Left ventricle myocardium inferior (tissue), 1 donor: ENCODE measurements at places on chromosomes 4 and X. TPM values are rescaled to one million over a fixed set of nuclear protein-coding genes. Genes with fewer than 3 reads are reported as not detected.
A peak's percentile ranks its signal among the peaks of the same experiment; 100 is the strongest.

GRCh38 chr4:152100379-152101201, 339.8 kb upstream of the GATB start:
- no peaks in the 10 kb centered on the region for H3K27me3 ChIP-seq
- no peaks in the 10 kb centered on the region for H3K36me3 ChIP-seq
- peak overlapping the region; percentile 64 for H3K27ac ChIP-seq
- no peak for DNase-seq
- H3K4me1 ChIP-seq = peaks cover 44% of the 10 kb centered on the region

DNA sequence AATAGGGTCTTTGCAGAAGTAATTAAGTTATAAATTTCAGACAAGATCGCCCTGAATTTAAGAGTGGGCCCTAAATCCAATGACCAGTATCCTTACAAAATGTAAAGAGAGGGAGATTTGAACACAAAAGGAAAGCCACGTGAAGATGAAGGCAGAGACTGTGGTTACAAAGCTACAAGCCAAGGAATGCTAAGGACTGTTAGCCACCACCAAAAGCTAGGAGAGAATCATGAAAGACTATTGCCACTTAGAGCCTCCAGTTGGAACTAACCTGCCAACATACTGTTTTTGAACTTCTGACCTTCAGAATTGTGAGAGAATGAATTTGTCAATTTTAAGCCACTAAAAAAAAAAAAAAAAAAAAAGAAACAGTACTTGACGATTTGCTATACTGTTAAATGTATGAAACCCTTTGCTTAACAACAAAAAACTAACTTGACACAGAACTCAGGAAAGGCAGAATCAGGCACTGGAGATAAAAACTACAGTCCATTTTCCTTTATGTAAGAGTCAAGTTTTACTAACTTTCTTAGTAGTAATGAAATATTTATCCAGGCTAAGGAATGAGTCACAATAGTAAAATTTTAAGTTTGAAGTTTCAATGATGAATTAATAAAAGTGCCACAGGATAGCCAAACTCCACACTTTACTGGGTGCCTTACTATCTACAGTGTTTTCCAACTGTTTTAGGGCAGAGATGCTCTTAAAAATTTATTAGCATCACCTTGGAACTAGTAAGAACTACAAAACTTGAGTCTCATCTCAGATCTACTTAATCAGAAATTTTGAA, 25.1 kb downstream of the DHX15 start:
- DNase-seq = no peak
- H3K36me3 ChIP-seq = peaks cover 38% of the 10 kb centered on the region
- peaks cover 68% of the 10 kb centered on the region for H3K4me1 ChIP-seq

- H3K4me3 ChIP-seq = no peak overlapping the region
- no peak for DNase-seq
- no peak overlapping the region for H3K27ac ChIP-seq
- no peaks in the 10 kb centered on the region for H3K27me3 ChIP-seq
- no peaks in the 10 kb centered on the region for H3K36me3 ChIP-seq
These were observed 16.9 kb upstream of the LRBA start for GRCh38 chr4:151031831-151032605.

The AFP gene
- total RNA-seq = not detected

DNA sequence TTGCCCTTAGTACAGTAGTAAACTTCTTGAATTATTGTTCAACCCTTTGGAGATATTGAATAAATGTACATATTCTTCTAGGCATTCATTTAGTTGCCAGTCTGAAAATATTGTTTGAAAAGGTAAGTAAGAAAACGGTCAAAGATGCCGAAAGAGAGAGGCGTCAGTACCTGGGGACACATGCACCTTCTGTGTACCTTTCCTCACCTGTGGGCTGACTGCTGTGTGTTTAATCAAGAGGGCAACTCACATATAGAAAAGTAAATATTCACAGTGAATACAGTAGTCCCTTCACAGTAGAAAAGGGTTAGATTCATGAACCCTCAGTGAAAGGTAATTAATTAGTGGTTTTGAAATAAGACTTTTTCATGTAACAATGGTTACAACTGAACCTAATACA, 6.9 kb downstream of the ANXA10 start:
- DNase-seq = no peak
- no peak overlapping the region for H3K27ac ChIP-seq
- no peaks in the 10 kb centered on the region for H3K4me1 ChIP-seq
- no peaks in the 10 kb centered on the region for H3K36me3 ChIP-seq

The HAUS7 gene
- 17.0 TPM for total RNA-seq

- H3K36me3 ChIP-seq = no peaks in the 10 kb centered on the region
- H3K27ac ChIP-seq = no peak overlapping the region
- peak; percentile 30 for DNase-seq
- no peaks in the 10 kb centered on the region for H3K4me1 ChIP-seq
These were observed 329.9 kb downstream of the SMARCA1 start for GRCh38 chrX:129193357-129193756.

- no peak within 1 kb of the TSS for H3K27ac ChIP-seq
- H3K4me1 ChIP-seq = no peaks in the 10 kb centered on the region
- DNase-seq = no peak
- peak within 1 kb of the TSS; percentile 17 for H3K4me3 ChIP-seq
- no peaks in the 10 kb centered on the region for H3K36me3 ChIP-seq
These were observed at the start of gene CCKAR for GRCh38 chr4:26490111-26490959. Gene CCKAR (minus strand): TSS chr4:26490484. CDS start chr4:26490267, 217 bp downstream.

- no peaks in the 10 kb centered on the region for H3K36me3 ChIP-seq
- peaks cover 15% of the 10 kb centered on the region for H3K4me1 ChIP-seq
- H3K27ac ChIP-seq = peak overlapping the region; percentile 88
- no peaks in the 10 kb centered on the region for H3K27me3 ChIP-seq
- no peak for DNase-seq
These were observed 1.0 kb downstream of the PRDX4 start for GRCh38 chrX:23668335-23668734.

The NSG1 gene
- 14.3 TPM for total RNA-seq

DNA sequence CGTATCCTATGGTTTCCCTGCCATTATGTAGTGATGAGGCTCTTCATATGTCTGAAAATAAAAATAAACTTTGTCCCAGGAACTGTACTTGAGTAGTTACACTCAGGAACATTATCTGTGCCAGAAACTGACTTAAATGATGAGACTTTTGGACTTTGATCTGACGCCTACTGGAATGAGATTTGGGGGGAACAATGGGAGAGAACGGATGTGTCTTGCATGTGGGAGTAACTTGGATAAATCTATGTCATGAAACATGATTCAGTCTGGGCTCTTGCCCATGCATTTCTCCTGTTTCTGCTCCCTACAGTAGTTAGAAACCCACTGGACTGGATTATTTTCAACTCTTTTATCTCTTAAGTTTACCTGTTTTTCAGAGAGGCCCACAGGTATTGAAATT, 2351.4 kb downstream of the PCDH7 start:
- no peak overlapping the region for H3K27ac ChIP-seq
